Skeletal muscle cell (primary cell): ENCODE measurements at places on chromosomes 11 and 22.
A peak's percentile ranks its signal among the peaks of the same experiment; 100 is the strongest.

DNA sequence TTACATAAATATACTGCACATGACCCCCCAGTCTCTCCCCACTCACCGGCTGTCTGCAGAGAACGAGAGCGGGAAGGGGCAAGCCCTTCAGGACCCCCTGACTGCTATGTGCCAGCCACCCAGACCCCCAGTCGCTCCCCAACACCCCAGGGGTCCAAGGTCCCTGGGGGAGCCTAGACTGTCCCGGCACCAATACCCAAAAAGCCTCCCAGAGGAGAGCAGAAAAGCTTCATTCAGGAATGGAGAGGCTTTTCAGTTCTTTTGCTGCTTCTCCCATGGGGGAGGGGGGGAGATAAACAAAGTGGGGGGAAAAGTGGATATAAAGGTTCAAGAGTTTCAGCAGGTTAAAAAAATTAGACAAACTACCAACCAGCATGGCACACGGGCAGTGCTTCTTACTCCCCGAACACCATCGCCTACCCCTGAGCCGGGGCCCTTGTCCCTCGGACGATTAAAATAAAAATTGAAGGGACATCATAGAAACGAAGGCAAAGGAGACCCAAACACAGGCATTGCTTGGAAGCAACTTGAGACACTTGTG lies 1.3 kb downstream of the CSNK1E start:
- DNase-seq = no peak

DNA sequence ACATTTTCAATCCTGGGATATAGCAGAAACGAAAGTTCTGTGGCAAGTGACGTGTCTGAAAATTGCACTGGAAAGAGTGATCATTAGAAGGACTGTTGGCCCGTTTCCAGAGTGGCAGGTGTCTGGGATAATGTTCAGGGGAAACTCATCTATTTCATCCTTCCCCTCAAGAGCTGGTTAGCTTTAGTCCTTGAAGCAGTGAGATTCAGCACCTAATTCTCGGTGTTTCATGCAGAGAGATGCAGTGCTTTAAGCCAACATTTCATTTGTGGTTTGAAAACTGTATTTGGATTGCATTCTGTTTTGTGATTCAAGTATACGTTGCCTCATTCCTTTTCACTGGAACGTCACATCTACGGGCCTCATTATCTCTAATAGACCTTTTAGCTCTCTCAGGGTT lies 205.0 kb upstream of the RAG2 start:
- DNase-seq = no peak

- no peak for DNase-seq
These were observed 816.8 kb downstream of the BRD1 start for GRCh38 chr22:49010901-49011300.

DNA sequence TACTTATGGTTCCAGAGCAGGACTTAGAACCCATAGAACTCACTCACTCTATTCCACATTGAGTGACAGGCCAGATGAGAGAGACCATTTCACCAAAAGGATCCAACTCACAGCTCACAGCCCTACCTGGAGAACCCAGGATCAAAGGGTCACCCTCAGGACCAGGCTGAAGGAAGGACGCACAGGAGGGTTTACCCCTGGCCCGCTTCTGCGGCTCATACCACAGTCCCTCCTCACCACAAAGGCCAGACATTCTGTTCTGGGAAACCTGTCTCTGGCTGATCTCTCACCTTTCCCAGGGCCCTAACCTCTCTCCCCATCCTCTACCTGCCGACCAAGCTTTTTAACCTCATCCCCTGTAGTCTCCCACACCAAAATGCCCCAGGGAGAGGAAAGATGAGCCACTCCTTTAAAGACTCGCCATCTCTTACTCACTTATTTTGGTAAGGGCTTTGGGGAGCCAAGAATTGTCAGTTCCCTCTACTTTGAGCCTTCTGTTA lies 4.7 kb downstream of the FOSL1 start:
- DNase-seq = no peak

- DNase-seq = no peak
These were observed 76.7 kb downstream of the TRIM29 start for GRCh38 chr11:120061036-120061760.

GRCh38 chr22:30606455-30607299 lies at the start of gene TCN2:
TSS of gene TCN2 (plus strand) at chr22:30607174. CDS start at chr22:30607332, 158 bp downstream.
- peak; percentile 62 for DNase-seq

DNA sequence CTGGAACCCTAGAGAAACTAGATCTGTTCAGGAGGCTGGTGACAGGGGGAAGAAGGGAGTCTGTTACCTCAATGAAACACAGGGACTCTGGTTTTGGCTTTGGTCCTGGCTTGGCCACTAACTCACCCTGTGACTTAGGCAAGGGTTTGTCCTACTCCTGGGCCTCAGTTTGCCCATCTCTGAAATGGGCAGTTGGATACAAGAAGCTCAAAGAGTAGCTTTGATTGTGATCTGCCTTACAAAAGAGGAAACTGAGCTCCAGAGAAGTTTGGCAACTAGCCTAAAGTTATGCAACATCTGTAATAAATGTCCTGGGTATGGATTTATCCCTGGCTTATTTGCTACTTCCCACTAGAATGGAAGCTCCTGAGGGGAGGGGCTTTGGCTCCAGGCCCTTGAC lies 24.0 kb upstream of the LMO1 start:
- no peak for DNase-seq

- DNase-seq = no peak
These were observed 569 bp downstream of the FAM76B start for GRCh38 chr11:95788921-95789505.

- DNase-seq = no peak
These were observed 1133.3 kb downstream of the BRD1 start for GRCh38 chr22:48694296-48694883.

- peak; percentile 72 for DNase-seq
These were observed 483.0 kb downstream of the MN1 start for GRCh38 chr22:27318516-27318915.

DNA sequence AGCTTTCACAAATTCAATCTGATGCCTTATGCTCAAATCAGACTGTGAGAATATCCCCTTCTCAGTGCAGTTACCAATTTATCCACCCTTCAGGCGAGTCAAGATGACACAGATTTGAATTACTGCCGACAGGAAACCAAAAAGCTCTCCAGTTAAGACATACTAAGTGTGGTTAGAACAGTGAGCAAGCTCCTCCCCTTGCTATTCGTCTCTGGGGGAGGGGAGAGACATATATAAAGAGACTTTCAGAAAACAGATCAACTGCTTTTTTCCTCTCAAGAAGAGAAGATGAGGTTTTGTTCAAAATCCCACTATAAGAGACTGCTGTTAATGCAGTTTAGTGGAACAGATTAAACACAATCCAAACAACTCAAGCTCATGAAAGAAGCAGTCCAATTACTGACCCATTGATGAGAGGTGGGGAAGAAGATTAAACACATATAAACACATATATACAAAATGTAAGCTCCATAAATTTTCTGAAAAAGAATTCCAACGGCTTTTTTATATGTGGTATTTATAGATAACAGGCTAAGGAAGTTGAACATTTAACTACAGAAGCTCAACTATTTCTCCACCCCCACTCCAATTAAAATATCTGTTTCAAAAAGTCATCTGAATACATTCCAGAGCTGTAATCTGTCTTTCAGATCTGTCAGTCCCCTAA lies 102.7 kb downstream of the MRTFA start:
- DNase-seq = no peak

- no peak for DNase-seq
These were observed 16.2 kb upstream of the CASTOR1 start for GRCh38 chr22:30305519-30305905.

DNA sequence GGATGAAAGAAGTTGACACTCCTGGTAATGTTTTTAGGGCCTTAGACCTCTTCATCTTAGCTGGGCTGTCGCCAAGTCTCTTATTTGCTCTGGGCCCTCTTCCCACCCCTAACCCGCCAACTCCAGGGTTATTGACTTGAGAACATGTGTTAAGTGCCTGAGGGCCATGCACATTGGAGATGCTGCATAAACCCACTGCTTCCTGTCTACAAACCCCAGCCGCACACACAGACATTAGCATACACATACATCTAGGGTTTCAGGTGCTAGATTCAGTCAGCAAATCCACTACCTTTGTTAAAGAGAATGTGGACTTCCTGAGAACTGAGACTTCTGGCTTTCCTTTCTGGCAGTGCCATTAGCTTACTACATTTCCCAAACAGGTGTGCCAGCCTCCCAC lies 817 bp downstream of the PANX3 start:
- DNase-seq = no peak

DNA sequence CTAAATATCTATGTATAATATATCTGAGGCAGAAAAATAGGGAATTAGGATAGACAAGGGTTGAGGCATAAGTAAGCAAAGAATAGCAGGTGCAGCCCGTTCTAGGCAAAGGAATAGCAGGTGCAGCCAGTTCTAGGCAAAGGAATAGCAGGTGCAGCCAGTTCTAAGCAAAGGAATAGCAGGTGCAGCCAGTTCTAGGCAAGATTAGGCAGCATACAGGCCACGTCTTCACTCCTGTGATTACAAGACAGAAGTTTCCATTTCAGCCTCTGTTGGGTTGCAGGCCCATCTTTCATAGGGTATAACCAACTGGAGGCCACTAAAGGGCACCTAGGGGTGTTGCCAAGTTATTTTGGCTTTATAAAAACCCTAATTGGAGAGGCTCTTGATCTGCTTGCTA lies 28.8 kb upstream of the CHORDC1 start:
- DNase-seq = no peak

DNA sequence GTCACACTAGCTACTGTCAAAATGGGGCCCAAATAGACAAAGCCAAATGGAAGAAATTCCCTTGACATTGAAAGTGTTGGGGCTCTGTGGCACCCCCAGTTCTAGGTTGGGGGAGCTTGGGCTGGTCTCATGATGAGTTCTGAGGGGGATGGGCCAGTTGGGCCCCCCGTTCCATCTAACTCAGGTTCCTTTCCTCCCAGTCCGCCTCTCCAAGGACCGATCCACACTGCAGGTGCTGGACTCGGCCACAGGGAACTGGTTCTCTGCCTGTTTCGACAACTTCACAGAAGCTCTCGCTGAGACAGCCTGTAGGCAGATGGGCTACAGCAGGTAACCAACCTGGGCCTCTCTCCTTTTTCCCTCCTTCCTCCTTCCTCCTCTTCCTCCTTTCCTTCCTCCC lies 17.7 kb upstream of the SMIM35 start:
- DNase-seq = no peak

DNA sequence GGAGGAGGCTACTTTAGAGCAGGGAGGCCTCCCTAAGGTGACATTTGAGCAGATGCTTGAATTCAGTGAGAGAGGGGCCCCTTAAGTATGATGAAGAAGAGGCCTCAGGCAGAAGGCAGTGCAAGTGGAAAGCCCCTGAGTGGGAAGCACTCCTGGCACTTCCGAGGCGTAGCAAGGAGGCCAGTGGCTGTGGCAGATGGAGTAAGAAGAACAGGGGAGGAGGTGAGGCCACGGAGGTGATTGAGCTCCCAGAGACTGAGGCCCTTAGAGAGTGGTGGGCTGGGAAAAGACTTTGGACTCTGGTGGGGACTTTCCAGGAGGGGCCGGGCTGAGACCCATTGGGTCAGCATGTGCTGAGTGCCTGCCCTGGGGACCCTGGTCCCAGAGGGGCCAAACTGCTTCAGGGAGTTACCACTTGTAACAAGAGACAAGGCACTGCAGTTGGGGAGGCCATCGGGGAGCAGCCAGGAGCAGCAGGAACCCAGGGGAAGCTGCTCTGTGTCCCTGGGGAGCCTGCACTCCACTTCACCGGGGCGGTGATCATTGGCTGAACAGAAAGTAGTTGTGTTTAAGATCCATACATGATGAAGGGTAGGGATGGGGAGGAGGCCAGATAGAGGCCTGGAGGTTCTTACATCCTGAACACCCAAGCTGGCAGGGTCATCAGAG lies 2.5 kb upstream of the CENPM start:
- DNase-seq = no peak

DNA sequence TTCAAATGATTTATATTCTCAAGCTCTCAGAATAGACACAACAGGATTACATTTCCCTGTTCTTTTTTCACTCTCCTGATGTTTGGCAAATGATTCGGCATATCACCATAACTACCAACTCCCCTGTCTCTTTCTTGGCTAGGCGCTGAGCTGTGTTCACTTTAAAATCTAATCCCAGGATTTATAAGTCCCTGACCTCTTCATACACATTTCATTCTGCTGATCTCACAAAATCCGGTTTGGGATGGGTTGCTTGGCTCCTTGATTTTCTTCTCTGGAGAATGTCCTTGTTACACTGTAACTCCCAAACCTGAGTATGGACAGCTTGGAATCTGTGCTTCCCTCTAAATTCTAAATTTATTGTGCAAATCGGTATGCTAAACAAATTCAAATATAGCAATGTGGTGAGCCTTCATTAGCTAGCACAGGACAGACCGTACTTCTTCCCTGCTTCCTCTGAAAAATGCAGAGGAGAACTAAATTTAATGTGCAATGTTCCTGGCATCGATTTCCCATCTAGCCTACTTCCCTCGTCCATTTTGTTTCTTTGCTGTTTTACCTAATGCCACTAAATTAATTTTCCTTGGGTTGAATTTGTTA lies 858.5 kb upstream of the FAT3 start:
- no peak for DNase-seq

DNA sequence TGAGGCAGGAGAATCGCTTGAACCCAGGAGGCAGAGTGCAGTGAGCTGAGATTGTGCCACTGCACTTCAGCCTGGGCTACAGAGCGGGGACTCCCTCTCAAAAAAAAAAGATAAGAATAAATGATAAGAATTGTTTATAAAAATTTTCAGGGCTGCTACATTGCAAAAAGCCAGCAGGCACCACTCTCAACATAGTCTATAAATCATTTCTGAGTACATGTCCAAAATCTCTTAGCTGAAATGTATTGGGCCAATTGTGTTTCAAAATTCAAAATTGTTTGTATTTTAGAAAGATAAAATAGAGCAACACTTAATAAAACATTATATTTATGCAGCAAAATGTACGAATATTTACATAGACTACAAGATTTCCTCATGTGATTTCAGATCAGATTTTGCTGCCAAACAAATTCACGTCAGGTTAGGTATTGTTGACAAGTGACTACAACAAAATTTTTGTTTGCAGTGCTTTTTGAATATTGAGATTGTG lies 13.9 kb downstream of the PGR start:
- no peak for DNase-seq

GRCh38 chr22:48849219-48849912 lies 978.3 kb downstream of the BRD1 start:
- no peak for DNase-seq

DNA sequence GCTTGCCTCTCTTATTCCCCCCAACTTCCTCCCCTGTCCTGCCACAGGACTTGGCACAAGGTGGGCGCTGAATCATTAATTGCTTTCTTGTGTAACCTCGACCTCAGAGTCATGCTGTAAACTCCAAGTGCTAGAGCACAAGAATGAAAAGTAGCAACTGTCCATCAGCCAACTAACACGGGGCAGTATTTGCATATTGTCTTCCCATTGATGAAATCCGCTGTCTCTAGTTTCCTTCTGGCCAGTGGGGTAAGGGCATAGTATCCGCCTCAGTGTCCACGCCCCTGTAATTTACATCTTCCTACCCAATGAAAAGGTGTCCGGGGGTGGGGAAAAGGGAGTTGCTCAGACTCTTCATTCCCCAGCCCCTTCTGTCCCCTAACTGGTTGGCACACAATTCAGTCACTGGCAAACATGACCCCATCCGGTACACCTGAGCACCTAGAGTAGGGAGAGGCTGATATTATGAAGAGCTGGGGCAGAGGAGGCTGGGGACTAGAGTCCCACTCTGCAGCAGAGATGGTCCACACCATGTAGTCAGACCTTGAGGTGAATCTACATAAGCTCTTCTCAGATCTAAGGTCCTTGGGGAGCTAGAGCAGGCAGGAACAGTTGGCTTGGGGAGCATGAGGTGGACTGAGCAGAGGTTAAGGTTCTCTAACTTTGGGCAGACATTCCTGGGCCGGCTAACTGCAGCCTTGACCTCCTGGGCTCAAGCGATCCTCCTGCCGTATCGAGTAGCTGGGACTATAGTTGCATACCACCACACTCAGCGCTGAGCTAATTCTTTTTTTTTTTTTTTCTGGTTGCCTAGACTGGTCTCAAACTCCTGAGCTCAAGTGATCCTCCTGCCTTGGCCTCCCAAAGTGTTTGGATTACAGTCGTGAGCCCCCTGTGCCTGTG lies 6.8 kb upstream of the GGA1 start:
- no peak for DNase-seq
